ENCODE measurements at places on chromosomes 6 and 20. TPM values are rescaled to one million over a fixed set of nuclear protein-coding genes. Genes with fewer than 3 reads are reported as not detected.

Gene MAPK13
- 7.6 TPM for total RNA-seq

Gene AVP
- total RNA-seq = not detected

DNA sequence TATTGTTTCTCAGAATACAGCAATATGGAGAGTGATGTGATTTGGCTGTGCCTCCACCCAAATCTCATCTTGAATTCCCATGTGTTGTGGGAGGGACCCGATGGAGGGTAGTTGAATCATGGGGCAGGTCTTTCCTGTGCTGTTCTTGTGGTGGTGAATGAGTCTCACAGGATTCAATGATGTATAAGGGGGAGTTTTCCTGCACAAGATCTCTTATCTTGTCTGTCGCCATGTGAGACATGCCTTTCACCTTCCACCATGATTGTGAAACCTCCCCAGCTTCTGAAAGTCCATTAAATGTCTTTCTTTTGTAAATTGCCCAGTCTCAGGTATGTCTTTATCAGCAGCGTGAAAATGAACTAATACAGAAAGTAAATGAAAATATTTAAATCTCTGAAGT lies 234.8 kb upstream of the TENT5A start:
- no peak for DNase-seq

DNA sequence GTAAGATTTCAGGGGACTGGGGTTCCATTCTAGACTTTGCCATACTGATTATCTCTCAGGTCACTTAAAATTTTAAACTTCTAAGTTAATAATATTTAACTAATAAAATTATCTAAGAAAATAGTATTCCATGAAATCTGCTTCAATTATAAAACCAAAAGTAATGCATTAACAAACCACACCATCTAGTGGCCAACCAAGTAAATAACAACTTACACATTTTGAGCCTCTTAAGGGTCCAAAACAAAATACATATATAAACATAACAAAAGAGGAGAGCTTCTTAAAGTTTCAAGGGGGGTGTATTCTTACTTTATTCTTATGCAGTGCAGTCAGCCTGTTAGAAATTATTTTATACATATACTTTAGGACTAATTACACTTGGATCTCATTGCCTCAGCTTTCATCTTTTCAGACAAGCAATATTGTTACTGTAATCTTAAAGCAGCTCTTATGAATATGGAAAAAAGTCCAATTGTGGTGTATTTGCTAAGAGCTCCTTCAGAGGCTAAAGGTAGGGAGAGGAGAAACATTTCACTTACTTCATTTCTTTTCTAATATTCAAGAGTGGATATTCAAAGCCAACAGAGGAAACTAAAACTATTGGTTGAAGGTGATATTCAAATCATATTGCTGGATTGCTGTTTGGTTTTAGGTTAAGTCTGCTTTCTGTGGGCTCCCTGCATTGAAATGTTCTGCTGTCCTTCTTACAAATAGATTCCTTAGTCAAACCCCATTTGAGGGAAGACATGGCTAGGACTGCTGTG lies 199.7 kb upstream of the SIM1 start:
- peak; percentile 33 for DNase-seq

DNA sequence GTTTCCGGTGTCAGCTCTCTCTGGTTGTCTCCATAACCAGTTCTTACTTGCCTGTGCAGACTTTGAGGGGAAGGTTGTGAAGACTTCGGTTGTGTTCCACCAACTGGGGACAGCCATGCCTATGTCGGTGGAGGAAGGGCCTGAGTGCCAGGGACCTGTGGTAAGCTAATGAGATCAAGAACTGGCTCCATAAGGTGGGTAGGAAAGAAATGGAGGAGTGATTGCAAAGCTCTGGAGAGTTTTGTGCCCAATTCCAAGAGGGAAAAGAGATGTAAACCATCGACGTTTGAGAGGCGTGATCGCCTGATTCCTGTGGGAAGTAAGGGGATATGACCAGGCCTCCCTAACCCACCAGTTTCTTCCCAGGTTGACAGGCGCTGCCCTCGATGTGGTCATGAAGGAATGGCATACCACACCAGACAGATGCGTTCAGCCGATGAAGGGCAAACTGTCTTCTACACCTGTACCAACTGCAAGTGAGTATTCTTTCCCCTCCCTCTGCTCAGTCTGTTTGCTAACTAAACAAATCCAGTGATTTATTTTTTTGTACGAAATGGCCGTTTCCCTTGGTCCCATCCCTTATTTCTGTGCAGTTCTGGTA lies 893 bp downstream of the POLR1H start:
- DNase-seq = peak; percentile 32

GRCh38 chr6:6912817-6913744 lies 194.7 kb upstream of the RREB1 start:
- no peak for DNase-seq

Data from fibroblast of lung (primary cell).